ENCODE measurements at places on chromosomes 12 and 14.

DNA sequence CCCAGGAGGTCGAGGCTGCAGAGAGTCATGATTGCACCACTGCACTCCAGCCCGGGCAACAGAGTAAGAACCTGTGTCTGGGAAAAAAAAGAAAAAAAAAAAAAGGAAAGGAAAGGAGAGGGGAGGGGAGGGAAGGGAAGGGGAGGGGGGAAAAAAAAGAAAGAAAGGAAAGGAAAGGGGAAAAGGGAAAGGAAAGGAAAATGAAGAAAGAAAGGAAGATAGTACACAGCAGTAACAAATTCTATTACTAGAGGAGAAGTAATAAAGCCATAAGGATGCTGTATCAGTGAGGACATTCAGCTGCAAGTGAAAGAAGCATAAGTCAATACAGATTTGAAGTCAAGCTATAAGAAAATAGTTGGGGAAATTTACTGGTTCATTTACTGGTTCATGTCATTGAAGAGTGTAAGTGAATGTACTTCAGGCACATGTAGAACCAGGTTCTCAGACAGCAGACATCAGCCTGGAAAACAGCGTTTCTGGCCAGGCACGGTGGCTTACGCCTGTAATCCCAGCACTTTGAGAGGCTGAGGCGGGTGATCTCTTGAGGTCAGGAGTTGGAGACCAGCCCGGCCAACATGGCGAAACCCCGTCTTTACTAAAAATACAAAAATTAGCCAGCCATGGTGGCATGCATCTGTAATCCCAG lies 37.4 kb downstream of the NDUFA12 start:
- no peak for DNase-seq

GRCh38 chr12:58656254-58657009 lies 263.9 kb downstream of the LRIG3 start:
- no peak for DNase-seq

DNA sequence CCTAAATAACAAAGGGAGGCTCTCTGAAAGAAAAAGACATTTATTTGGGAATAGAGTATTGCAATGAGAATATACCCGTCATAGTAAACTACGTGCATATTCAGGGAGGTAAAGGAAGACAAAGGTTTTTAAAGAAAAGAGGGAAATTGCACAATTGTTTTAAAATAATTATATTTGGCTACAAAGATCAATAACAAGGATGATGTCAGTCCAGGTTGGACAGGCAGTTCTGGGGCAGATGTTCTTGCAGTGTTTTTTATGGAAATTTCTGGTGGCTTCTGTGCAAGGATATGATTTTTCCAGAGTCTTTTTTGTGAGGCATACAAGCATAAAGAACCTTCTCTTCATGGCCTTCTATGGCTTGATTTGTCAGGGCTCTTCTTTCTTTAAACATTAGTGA lies 29.6 kb downstream of the HSD17B6 start:
- no peak for DNase-seq

DNA sequence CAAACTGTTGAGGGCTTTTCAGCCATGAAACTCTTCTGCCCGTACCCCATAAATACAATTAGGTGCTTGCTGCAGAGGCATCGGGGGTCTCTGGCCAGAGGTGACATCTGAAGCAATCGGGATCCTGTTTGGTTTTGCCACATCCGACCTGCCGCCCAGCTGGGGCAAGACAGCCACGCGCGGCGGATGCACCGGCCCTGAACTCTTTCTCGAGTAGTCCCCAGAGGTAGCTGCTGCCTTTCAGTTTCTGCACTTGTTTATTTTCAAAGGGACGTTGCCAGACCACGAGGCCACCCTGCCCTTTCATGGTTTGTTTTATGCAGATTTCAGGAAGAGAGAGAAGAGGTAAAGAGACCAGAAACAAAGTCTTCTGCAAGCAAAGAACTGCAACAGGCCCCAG lies 10.6 kb upstream of the MLXIP start:
- DNase-seq: no peak

GRCh38 chr12:47205532-47206449 lies 126.0 kb upstream of the AMIGO2 start:
- DNase-seq: no peak

- DNase-seq: no peak
These were observed 629 bp downstream of the PRDM4 start for GRCh38 chr12:107760207-107760808.

- no peak for DNase-seq
These were observed 187.3 kb upstream of the RMST start for GRCh38 chr12:97275256-97275655.

DNA sequence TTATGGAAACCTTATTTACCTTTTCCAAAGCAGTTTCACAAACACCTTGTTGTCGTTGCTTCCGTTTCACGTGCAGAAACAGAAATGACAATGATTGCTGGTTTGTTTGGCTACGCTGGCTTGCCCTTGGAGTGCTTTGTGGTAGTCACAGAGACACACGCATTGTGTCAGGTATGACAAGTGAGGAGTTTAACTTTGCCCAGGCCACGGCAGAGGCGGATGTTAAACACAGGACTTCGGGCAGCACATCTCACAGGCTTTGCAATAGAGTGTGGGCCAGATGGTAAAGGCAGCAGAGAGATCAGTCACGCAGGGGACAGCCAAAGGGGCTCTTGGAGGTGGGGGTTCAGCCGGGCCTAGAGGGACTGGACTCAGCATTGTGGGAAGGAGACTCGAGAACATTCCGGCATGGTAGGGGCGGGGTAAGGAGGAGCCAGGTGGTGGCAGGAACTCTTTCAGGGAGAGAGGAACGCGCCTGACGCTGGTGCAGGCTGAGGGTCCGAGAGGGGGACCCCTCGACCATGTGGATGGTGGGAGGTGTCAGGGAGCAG lies 59.8 kb upstream of the KCNA1 start:
- DNase-seq: no peak

DNA sequence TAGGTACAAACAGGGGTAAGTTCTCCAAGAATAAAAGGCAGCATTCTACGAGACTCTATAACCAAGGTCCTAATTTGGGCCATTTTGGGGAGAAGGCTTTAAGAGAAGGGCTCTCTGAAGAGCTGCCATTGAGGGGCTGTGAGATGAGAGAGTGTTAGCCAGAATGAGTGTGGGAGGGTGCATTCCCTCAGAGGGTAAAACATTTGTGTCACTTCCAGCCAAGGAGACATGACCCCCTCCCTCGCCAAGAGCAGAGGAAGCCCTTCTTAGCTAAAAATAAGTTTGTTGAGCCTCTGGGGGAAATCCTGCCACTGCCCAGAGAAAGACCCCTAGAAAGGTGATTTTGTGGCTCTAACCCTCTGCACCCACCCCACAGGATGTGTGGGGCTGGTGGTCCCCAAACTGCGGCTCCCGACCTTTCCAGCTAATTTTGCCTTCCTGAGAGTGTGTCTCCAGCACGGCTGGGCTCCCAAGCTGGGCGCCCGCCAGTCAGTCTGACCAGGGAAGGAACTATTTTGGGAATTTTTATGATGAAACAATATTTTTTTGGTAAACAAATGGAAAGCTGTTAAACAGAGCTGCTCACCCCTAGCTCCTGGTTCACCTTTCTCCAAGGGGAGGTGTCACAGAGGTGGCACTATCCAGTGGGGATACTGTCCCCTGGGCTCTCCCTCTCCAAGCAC lies 65.9 kb upstream of the JDP2 start:
- DNase-seq: no peak

- DNase-seq: no peak
These were observed 14.8 kb upstream of the OR6J1 start for GRCh38 chr14:22658946-22659345.

DNA sequence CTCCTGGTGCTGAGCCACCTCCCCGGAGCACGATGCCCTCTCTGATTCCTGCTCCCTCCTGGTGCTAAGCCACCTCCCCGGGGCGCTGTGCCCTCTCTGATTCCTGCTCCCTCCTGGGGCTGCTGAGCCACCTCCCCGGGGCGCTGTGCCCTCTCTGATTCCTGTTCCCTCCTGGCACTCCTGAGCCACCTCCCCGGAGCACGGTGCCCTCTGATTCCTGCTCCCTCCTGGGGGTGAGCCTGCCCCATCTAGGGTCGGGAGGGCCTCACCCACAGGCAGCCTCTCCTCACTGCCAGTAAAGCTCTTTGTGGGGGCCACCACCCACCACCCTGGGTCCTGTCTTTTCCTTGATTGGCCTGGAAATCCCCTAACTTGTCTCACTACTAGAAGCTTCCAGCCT lies 327.6 kb upstream of the SFSWAP start:
- no peak for DNase-seq

GRCh38 chr12:1760566-1761382 lies 59.6 kb upstream of the LRTM2 start:
- DNase-seq: no peak

DNA sequence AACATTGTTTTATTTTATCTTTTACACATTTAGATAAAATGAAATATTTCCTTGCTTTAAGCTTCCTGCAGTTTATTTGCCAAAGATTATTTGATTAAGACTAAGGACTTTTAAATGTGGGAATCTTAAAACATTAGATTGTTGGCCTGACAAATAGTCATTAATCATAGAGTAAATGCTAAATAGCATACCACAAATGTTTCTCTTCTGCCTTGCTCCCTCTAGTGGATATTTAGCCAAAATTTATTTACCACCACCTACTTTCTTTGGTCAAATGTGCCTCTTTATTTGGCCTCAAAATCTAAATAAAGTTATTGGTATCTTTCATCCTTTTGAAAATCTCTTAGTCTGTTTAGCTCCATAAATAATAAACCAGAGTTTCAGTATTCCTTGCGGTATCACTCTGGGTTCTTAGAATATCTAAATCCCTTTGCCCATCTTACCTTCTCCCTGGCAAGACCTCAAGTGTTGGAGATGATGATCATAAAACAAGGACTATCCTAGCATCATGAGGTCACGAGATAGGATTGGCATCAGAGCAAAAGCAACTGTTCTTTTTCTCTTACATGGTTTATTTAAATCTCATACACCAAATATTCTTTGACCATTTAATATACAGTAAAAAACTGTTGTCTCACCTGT lies 150.6 kb upstream of the AEBP2 start:
- no peak for DNase-seq

GRCh38 chr12:131830914-131831571 lies 2.9 kb downstream of the MMP17 start:
- DNase-seq: no peak

DNA sequence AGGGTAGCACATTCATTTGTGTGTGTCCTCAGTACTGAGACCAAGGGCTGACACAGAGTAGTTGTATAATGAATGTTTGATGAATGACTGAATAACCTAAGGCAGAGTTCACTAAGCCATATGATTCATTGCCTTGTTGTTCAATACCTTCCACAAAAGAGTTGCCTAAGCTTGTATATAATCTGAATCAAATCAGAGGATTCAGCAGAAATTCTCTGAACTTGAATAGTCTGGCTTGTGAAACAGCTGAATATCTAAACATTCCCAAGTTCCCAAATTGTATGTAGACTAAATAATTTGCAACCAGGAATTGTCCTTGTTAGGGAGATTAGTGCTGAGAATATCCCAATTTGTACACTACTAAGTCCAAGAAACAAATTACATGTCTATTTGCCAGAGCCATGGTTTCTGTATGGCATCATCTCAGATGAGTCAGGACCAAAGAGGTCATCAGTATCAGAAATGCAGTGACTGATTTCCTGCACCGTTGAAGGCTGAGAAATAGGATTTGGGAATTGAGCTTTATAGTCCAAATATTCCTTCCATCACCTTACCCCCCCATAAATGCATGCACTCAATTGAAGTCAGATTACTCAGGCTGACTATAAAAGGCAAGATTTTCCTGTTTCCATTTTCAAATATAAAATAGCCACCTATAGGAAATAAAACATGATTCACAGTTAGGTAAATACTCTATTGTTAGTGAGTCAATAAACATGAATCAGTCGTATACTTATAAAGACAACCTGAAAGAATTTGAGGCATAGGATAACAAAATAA lies 168.7 kb downstream of the PHLDA1 start:
- no peak for DNase-seq
